ENCODE measurements at places on chromosomes 3 and 15. TPM values are rescaled to one million over a fixed set of nuclear protein-coding genes. Genes with fewer than 3 reads are reported as not detected.

DNA sequence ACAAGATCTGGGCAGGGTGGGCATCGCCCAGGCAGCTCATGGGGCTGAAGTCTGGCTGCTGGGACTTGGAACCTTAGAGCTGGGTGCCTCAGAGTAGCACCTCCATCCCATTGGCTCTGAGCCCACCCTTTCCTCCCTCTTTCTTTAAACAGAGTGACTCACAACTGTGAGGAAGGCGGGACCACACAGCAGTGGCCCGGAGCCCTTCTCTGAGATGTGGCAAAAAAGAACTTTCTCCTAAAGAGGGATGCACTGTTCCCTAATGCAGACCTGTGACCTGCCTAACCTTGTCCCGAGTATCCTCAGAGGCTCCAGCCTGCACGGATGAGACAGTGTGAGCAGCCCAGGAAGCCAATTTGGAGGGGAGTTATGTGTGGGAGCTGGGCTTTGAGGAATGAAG, 23.6 kb downstream of the PRR20G start:
- peak; percentile 54 for DNase-seq

GRCh38 chr15:69555080-69555479, 102.5 kb downstream of the RPLP1 start:
- no peak for DNase-seq

- DNase-seq = no peak
Measured at GRCh38 chr3:41751597-41751996, 210.3 kb downstream of the ULK4 start.

FETUB gene
- not detected for total RNA-seq
